ENCODE measurements at places on chromosomes 1 and 21.

DNA sequence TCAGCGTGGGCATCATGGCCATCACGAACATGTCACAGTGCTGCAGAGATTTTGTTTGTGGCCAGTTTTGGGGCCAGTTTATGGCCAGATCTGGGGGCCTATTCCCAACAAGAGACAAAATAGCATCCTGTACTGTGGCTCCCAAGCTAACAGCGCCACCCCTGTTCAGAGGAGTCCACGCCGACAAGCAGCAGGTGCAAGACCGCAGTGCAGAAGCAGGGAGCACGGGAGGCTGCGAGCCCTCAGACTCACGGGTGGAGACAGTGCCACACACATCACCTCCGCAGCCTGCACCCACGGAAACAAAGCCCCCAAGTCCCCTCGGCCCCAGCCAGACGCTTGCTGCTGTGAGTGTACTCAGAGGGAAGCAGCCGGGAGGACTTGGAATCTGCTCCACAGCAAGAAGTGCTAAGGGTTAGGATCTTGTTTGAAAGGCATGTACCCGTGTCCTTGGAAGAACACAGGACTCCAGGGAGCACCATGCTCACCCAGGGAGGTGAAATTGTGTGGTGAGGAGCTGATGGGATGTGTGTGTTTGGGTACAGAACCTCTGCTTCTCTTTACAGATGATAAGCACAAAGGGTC, 7.1 kb downstream of the TCP10L start:
- DNase-seq: no peak

GRCh38 chr1:86416343-86416742, 7.6 kb upstream of the CLCA2 start:
- DNase-seq: no peak

DNA sequence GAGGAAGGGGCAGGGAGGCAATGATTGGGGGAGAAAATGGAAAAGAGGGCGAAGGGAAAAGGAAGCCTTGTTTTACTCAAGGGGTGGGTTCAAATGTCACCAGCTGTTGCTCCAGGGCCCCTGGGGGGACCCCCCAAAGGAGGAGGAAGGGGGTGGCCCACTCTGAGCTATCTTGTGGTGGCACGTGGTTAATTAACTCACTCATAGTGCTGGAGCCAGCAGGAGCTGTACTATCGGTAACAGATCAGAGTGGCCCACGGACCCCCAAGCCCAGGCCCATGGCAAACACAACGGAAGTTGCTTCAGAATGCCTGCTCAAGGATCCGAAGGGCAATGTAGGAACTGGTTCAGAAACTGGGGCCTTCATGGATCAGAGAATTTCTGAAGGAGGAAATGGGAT, 7.2 kb downstream of the TFF2 start:
- DNase-seq: no peak

- no peak for DNase-seq
These were observed 66.5 kb upstream of the LYST start for GRCh38 chr1:235933017-235933765.

DNA sequence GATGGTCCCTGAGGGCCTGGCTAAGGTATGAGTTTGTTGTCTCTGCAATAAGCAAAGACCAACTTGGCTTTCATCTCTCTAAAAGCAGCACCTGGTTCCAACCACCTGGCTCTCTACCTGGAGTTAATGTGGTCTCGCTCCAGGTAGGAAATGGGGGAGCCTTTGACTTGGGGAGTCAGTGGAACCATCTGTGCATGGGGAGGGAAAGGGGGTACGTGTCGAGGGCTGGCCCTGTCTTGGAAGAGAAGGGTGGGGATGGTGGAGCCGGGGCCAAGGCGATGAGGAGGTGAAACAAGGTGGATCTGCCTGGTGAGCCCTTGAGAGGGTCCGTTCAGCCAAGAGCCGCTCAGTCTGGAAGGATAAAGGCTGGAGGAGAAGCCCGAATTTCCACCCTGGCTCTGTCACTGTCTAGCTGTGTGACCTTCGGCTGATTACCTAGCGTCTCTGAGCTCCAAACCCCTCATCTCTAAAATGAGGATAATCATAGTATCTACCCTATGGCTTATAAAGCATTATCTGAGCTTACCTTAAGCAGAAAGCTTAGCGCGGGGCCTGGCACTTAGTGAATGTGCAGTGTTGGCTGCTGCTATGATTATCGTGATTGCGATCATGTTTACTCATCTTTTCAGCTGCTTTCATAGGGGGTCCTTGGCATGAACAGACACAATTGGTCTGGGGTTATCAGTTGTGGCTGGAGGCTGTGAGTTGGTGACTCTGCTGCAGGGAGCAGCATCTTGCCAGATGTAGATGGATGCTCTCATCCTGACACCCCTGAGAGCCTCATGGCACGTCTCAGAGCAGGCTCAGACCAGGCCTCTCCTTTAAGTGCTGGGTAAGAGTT, 78.7 kb downstream of the ACTL8 start:
- DNase-seq: no peak

DNA sequence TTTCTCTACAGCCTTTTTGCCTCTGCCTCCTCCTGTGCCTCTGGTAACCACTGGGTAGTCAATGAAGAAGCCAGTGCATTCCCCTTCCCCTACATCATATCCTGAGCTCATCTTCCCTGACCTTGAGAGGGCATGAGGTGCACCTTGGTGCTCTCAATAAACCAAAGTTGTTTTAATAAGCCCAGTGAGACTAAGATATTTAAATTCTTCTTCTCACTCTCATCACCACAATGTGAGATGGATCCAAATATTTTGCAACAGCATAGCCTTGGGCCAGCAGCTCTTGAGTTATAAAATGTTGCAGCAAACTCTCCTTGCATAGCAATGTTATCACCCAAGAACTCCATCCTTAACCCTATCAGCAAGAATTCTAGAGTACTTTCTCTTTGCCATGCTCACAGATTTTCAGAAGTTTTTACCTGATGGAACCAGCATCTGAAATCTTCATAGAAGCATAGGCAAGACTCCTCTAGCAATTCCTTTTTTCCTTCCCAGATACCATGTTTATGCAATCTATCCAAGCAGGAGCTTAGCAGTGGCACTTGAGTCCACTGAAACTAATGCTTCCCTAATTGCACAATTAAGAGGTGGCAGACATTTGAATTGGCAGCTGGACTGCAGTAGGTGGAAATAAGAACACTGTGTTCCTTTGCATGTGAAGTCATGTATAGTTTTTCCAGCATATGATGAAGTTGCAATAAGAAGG, 36.8 kb downstream of the CDC7 start:
- DNase-seq: no peak

DNA sequence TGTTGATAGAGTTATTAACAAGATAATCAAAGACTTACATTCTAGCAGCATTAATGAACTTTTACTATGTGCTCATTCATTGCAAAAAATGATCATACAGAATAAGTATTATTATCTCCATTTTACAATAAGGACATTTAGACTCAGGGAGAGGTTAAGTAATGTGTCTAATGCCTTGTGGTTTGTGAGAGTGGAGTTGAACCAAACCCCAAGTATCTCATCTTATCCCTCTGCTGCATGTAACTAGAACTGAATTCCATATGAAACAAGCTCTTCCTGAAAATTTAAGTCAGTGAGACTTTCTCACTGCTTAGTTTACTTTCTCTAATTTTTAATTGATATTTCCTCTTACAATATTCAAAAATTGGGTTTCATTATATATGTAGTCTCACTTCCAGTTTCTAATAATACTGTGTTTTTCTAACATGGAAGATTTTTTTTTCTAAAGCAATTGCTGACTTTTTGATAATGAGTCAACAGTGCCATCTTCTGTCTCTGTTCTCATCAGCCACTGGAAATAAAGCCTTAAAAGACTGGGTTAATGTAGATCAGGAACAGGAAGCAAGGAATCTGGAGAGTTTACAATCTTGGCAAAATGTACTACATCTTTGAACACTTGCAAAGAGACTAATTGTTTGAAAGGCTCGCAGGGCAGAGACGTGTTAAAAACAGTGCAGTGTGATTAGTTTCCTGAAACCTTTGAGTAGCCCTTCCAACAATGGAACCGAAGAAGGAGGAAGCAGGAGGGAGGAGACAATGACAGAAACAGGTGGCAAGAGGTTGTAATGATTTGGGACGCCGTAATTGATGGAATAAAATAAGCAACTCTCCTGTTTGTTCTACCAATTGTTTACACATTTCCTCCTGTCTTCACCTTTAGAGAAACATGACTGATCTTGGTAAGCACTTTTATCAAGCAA, 567.6 kb downstream of the MRPL39 start:
- no peak for DNase-seq

GRCh38 chr21:33383056-33383888, 19.9 kb upstream of the IFNGR2 start:
- no peak for DNase-seq

- no peak for DNase-seq
These were observed 615 bp upstream of the MRPS15 start for GRCh38 chr1:36464605-36465393.

- no peak for DNase-seq
These were observed 63.6 kb downstream of the MIS18A start for GRCh38 chr21:32215306-32215685.

GRCh38 chr1:19708567-19709110, 44.0 kb downstream of the HTR6 start:
- no peak for DNase-seq

GRCh38 chr1:88877382-88877825, 14.0 kb downstream of the GTF2B start:
- DNase-seq: no peak
